Mammary epithelial cell (primary cell): ENCODE measurements at places on chromosomes 13 and 19.

- no peak for DNase-seq
These were observed 219.4 kb downstream of the KLF5 start for GRCh38 chr13:73278186-73278585.

- DNase-seq = peak; percentile 7
These were observed 26.1 kb downstream of the ZMYM2 start for GRCh38 chr13:19984430-19985218.

DNA sequence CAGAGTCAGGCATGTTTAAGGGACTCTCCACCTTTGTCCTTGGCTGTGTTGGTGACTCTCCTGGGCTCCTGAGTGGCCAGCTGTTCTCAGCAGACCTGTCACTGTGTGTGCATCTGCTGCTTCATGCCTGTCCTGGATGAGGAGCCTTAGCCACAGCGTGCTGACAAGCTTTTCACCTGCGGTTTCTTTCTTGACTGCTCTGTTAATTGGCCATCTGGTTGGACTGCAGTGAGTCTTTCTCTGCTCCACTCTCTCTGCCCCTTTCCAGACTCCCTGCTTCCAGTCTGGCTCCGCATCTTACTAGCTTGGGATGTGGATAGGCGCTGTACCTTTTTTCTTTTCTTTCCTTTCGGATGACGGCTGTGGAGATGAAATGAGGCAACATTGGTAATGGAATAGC, 38.8 kb downstream of the POLR1D start:
- DNase-seq = no peak

GRCh38 chr13:32731576-32731975, 145.3 kb downstream of the PDS5B start:
- peak; percentile 27 for DNase-seq

- DNase-seq = no peak
These were observed 32.0 kb downstream of the DNAJC3 start for GRCh38 chr13:95708811-95709500.

GRCh38 chr13:98364647-98365046, 187.6 kb upstream of the RNF113B start:
- no peak for DNase-seq

- DNase-seq = peak; percentile 40
These were observed 21.0 kb downstream of the SMIM24 start for GRCh38 chr19:3459089-3459881.

DNA sequence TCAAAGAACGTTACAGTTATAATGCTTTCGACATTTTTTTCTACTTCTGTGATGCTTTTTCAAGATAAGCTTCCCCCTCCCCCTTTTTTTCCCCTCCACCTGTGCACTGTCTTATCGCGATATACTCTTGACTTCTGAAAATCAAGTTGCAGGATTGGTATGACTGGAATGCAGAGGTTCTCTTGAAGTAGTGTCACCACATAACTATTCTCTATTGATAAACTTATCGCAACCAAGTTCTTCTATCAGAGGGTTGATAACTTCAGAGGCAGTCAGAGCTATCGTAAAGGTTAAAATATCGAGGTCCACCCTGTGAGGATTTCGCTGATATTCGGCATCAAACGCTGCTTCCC, 820 bp downstream of the EID2 start:
- DNase-seq = peak; percentile 37

DNA sequence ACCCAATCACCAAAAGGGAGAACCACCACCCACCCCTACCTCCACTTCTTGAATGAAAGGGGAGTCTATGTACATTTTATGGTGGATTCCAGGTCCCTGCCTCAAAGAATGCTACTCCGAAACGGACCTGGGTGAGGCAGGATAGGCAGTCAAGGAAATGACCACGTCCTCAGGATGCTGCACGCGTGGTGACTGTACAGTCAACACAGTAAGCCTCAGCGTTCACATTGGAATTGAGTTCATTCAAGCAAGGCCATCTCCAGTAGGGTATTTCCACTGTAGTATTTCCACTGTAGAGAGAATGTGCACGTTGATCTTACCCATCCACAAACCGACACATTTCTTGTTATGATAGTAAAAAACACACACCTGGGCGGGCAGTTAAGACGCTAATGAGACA, 16.9 kb downstream of the ZSCAN5C start:
- DNase-seq = no peak

DNA sequence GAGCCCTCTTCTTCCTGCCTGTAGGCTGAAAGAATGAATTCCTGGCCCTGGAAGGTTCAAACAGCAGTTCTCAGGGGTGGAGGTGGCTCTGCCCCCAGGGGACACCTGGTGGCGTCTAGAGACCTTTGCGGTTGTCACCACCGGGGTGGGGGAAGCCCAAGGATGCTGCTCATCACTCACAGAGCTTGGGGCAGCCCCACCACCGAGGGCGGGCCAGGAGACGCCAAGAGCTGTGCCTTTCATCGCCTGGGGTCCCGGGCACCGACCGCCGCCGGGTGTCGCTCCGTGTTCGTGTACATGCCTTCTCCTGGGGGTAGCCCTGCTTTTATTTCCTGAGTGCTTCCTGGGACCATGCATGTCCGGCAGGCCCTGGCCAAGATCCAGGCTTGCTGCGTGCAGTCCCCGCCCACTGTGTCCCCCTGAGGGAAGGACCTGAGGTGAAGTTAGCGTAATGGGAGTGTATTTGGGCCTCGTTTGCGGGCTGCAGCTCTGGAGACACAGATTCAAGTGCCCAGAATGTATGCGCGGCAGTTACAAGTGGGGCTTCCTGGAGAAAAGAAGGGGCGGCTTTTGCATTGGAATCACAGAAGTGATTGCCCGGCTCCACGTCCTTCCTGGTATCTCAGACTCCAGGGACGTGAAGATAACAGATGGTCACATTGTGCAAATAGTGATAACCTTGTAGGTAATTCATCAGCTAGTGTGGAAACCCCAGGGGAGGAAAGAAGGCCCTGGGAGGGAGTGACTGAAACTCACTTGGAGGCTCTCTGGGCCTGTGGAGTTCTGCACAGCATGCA, 7.8 kb downstream of the DOT1L start:
- no peak for DNase-seq

DNA sequence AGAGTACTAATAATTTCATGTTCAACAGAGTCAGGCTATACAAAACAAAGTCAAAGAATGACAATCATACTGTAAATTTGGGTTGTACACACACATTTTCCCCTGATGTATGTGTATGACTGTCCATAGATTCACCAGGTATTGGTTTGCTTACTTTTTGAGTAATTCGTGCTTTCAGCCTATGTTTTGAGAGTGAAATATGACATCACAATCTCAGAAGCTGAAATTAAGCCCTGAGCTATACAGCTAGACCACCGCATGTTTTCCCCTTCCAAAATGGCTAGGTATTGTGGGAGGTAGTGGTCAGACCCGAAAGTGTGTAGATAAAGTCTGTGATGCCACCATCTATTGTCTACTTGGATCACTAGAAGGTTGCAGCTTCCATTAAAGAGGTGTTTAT, 102.8 kb downstream of the KATNAL1 start:
- DNase-seq = no peak

DNA sequence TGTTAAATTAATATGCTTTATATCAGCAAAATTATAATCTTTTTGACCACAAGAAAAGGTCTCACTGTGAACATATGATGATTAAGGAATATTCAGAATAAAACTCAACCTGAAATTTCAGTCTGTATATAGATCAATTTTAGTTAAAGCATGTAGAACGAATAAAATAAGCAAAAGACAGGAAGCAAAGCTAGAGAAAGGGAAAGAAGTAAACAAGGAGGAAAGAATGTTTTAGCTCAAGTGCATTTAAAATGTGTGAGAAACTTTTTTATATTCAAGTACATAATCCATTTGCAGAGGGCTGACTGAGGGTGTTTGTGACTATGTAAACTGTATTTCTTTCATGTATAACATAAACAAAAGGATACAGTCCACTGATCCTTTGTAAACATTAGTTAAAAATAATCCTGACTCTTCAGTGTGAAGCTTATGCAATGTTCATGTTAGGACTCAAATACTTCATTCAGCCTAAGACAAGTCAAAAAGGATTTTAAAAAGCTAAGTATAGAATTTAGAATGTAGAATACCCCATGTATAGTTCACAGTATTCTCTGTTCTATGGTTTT, 472.1 kb downstream of the DIAPH3 start:
- DNase-seq = no peak

GRCh38 chr19:47697863-47698609, 15.2 kb upstream of the EHD2 start:
- peak; percentile 72 for DNase-seq

DNA sequence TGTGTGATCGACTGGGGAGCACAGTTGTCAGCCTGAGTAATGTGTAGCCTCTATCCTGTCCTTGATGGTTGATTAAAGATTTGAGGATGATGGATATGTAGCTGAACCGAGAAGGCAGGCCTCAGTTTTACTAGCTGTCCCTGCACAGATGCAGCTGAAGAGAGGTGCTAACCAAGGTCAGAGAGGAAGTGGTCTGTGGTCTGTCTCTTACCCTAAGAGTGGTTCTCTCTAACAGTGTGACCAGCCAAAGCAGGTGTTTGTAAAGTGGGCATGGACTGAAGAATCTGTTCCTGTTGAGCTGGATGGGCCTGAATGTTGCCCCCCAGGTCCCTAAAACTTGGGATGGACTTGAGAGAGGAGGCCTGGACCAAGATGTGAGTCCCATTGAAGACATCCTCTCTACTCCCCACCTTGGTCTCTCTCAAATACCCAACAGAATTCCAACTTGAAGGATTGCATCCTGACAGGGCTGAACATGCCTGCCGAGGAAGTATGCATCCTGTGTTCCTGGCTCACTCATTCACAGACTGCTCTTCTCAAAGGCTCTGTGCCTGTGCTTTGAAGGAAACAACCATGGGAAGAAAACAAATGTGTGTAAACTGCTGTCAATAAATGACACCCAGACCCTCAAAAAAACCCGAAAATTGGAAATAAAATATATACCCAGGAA, 223.8 kb downstream of the MAB21L1 start:
- peak; percentile 5 for DNase-seq

GRCh38 chr13:102904408-102904862, 58.6 kb downstream of the ERCC5 start:
- peak; percentile 74 for DNase-seq

GRCh38 chr19:7526059-7526929, 3.9 kb downstream of the MCOLN1 start:
- no peak for DNase-seq

DNA sequence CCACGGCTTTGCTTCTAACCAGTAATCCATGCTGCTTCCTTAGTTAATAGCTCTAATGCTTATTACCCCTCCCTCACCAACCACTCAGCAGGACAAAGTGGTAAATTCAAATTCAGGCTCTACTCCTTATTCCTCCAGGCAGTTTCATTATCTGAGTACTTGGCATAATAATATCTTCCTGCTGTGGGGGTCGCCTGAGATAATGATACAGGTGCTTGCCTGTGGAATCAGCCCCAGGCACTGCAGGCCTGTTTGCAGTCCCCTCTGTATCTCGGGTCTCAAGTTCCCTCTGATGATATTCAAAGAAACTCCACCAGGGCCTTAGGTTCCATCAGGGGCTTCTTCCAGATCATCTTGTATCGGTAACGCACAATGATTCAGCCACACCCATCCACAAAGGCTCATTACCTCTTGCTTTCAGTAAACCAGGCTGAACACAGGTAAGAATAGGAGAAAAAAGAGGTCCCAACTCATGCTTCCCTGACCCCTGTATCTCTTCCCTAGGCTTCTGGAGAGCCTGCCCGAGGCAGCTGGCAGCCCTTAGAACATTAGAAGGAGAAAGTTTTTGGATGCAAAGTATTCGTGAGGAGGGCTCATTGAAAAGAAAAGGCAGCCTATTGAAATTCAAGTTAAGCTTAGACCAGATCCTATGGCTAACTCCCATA, 14.3 kb upstream of the FOXO1 start:
- DNase-seq = no peak

- no peak for DNase-seq
These were observed 748.2 kb upstream of the SLITRK1 start for GRCh38 chr13:84630476-84630875.

DNA sequence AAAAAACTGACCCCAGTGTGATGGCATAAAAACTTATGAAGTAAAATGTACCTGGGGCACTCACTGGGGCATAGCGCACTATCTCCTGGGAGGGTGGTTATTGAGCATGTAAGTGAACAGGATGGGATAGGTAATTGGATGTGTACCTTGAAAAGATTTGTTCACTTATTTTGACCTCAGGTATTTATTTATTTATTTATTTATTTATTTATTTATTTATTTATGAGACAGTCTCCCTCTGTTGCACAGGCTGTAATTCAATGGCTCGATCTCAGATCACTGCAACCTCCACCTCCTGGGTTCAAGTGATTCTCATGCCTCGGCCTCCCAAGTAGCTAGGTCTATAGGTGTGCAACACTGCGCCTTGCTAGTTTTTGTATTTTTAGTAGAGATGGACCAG, 5.9 kb upstream of the ZNF626 start:
- no peak for DNase-seq

DNA sequence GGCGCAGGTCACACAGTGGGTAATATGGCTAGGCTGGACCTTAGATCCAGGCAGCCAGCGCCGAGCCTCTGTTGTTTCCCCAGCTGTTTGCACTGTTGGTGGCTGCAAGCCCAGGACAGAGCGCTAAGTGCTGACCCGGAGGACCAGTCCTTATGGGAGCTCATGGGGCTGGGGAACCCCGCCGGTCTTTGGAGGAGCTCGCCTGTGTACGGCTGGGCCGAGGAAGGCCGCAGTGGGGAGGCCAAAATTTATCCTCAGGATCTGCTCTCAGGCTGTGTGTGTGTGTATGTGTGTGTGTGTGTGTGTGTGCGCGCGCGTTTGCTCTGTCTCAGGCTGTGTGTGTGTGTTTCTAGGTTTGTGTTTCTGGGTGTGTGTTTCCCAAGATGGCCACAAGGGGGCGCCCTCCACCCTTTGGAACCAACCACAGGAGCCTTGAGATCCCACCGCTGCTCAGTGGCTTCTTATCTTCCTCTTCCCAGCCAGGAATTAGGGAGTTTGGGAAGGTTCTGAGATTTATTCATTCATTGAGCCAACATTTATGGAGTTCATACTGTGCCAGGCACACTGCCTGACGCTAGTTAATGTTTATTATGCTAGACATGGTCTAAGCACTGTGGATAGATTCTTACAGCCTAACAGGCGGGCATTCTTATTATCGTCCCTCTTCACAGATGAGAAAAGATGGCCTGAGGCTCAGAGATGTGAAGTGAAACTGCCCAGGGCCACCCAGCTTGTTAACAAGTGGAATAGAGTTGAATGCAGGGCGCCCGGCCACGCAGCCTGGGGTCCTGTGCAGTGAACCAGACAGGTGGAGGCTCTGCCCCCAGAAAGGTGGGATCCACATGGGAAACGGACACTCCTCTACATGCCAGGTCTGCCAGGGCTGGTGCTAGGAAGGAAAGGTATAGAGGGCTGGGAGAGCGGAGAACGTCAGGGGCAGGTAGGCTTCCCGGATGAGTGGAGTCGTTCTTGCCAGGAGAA, 13.0 kb downstream of the PGLYRP1 start:
- DNase-seq = peak; percentile 55

DNA sequence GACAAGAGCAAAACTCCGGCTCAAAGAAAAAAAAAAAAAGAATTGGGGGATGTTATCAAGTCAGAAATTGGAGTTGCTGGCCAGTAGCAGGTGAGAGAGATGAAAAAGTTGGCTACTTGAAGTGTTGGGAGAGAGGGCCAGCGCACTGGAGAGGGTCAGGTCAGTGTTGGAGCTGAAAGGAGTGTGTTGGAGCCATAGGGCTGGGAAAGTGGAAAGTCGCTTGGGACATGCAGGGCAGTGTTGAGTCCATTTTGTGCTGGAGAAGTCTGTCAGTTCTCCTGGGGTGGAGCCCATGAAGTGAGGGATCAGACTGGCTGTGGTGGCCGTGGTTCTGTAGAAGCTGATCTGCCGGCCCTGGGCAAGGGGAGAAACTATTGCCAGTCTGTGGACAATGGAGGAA, 1.7 kb downstream of the PPP1R37 start:
- DNase-seq = no peak
